Activated CD4-positive, alpha-beta memory T cell treated with anti-CD3 and anti-CD28 coated beads, Interleukin-2, amount 10 ng/mL, durations not matched to agents 7 days and 5 days (primary cell): ENCODE measurements at places on chromosomes 1 and 21.

- DNase-seq = no peak
These were observed 241.0 kb downstream of the DISC1 start for GRCh38 chr1:231867607-231868006.

- DNase-seq = no peak
These were observed 58.6 kb downstream of the ADARB1 start for GRCh38 chr21:45132841-45133573.

- no peak for DNase-seq
These were observed 115.6 kb upstream of the SLC45A1 start for GRCh38 chr1:8202182-8202905.

DNA sequence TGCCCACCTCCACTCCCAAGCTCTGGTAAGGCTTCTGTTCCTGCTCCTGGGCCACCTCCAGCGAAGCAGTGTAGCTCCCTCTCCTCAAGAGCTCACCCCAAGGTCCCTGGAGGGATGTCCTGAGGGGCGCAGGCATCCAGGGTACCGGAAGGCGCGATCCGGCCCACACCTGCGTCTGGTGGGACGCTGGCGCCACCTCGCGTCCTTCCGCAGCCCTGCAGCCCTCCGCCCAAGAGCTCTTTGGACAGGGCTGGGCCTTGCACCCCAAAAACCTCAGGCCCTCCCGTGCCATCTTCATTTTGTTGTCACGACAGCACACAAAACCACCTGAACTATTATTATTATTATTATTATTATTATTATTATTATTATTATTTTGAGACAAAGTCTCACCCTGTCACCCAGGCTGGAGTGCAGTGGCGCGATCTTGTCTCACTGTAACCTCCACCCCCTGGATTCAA, 49.2 kb upstream of the PAX7 start:
- DNase-seq = peak; percentile 47

DNA sequence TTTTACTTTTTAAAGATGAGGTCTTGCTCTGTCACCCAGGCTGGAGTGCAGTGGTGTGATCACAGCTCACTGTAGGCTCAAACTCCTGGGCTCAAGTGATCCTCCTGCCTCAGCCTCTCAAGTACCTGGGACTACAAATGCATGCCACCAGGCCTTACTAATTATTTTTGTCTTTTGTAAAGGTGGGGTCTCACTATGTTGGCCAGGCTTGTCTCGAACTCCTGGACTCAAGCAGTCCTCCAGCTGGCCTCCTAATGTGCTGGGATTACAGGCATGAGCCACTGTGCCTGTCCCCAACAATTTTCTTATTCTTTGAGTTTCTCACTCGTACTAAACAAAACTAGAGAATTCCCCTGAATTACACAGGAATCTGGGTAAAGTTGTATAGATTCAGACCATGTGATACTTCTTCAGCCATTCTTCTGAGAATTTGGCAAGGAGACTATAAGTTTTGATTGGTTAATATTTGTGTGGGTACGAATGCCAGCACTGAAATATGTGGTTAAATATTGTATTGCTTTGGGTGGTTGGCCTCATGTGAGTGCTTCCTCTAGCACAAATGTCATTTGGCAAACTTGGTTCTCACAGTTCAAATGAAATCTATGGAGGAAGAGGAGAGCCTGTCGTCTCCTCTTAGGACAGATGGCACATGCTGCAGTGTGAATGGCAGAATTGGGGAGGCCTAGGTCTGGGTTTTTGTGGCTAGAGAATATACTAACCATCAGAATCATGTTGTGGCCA, 104.9 kb downstream of the RUNX1 start:
- no peak for DNase-seq

- no peak for DNase-seq
These were observed 22.5 kb upstream of the LAX1 start for GRCh38 chr1:203742436-203742835.

- no peak for DNase-seq
These were observed 130.6 kb upstream of the CACNA1E start for GRCh38 chr1:181352695-181353094.

GRCh38 chr1:1068517-1069055, 5.5 kb downstream of the RNF223 start:
- DNase-seq = peak; percentile 66

DNA sequence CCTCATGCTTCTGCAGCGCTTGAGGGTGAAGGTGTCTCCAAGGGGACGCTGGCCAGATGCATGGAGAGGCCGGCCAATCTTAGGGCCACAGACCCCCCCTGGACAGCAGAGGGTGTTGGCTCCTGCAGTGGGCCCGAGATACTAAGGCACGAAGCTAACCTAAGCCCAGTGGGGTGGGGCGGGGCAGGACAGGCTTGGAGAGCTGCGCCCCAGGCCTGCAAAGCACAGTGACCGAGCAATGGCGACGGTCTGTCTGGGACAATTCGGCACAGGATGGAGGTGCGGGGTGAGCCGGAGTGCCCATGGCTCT, 1.3 kb downstream of the FNDC10 start:
- no peak for DNase-seq

DNA sequence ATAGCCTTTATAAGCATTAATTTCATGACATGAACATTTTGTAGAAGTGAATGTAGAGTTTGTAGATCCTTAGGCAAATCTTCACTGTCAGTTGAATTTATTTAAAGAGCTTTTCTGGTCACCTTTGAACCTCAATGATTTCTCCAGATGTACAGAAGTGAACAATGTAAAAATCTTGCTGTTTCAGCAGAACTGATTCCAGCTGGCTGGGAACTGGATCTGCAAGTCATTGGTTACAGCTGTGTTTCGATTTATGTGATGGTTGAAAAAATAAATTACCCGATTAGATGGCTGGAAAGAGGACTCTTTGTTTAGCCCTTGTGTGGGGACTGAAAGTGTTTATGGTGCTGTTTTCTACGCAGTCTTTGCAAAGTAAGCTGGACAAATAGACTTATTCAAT, 849.8 kb downstream of the USP25 start:
- DNase-seq = no peak

DNA sequence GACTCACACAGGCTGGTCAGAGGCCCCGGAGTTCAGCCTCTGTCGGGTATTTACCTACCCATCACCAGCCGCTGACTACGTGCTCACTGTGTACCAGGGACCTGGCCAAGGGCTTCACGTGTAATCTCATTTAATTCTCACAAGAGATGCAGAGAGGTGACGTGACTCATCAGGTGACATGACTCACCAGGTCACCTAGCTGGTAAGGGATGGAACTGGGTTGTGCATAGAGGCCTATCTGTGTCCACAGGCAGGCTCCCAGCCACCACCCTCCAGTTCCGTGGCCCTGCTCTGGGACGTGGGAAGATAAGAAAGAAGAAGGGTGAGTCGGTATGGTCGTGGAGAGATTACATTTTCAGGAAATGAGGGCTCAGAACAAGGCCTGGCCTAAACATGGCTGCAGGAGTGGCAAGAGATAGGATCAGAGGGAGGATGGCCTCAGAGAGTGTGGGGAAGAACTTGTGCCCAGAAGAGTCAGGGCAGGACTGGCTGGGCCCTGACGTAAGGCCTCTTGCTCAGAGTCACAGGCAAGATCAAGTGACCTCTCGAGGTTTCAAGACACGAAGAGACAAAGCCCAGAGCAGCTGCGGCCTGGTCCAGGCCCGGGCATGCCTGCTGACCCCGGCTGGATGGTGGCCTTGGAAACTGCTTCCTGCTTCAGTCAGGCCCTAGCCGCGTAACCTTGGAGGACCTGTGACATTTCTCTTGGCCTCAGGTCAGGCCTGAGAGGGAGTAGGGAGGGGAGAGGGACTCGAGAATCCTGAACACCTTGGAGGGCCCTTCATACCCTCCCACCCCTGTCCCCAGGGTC, 52.7 kb upstream of the WASF2 start:
- DNase-seq = no peak

- DNase-seq = no peak
These were observed 44.6 kb upstream of the MYBPHL start for GRCh38 chr1:109351457-109351856.

DNA sequence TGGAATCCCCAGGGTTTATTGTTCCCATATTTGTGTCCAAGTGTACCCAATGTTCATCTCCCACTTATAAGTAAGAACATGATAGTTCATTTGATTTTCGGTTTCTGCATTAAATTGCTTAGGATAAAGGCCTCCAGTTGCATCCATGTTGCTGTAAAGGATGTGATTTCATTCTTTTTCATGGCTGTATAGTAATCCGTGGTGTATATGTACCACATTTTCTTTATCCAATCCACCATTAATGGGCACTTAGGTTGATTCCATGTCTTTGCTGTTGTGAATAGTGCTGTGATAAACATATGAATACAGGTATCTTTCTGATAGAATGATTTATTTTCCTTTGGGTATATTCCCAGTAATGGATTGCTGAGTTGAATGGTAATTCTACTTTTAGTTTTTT, 20.0 kb upstream of the BATF3 start:
- DNase-seq = no peak

DNA sequence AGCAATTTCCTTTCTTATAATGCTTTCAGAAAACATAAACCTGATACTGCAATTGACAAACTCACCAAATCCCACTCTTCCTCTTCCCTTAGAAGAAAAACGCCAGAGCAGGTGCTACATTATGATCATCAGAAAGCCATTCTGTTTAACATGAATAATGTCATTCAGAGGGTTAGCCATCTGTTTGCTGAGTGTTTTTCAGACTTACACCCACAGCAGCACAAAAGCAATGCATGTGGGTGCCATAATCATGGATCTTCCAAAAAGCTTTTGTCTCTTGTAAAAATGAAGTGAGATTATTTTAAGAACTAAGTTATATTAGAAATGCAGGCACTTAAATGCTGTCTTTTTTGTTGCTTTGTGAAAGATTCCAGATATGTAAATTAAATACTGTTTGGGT, 204.6 kb upstream of the TMPRSS15 start:
- no peak for DNase-seq

DNA sequence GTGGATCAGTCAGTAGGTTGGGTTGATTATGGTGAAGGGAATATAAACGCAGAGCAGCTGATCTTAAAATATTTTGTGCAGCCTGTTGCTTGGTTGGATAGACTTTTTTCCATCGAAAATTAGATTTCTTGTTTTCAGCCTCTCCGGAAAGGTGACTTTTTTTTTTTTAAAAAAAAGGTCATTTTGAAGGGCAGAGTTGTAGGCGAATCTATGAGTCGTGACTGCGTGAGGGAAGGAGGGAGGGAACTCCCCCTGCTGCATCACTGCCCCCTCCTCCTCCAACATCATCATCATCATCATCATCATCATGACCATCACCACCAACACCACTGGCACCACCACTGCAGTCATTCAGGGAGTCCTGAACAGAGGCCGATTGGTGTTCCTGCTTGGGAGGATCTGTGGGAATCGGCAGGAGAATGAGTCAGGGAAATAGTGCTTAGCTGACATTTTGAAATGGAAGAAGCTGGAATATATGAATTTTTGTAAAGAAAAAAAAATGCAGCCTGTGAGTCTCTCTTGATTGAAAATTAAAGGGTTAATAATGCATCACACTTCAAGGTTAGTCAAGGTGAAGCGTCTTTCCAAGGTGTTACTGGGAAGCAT, 1.2 kb downstream of the ATP1B1 start:
- no peak for DNase-seq

GRCh38 chr1:175208773-175209492, 16.4 kb upstream of the KIAA0040 start:
- DNase-seq = peak; percentile 74

DNA sequence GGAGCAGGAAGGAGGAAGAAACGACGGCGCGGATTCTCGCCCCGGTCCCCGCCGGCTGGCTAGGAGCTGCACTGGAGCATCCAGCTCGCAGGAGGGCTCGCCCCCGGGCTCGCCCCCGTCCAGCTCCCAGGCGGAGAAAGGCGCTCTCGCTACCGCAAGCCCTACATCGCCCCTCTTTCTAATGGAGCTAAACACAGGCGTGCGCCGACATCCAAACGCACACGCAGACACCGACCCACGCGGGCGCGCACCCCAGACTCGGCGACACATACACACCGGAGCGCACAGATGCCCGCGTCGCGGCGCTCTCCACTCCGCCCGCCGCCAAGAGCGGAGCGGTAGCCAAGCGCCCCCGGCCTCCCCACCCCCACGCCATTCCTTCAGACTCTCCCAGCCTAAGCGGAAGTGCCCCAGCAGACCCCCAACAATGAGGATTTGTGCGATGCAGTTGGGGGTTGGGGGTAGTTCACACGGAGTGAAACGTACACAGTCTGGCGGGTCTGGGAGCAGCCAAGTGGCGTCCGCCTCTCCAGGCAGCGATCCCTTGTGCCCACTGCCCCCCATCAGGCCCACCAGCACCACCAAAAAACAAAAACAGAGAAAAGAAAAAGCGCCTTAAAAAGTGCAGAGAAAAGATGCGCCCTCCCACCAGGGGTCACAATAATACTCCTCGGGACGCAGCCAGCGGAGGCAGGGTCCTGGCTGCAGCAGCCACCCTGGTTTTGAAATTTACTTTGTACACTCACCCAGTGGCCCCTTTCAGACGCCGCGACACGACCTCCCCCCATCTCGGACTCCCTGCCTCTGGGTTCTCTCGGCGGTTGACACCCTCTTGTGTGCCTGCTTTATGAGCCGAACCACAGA, 1.4 kb downstream of the DAB1 start:
- DNase-seq = no peak

DNA sequence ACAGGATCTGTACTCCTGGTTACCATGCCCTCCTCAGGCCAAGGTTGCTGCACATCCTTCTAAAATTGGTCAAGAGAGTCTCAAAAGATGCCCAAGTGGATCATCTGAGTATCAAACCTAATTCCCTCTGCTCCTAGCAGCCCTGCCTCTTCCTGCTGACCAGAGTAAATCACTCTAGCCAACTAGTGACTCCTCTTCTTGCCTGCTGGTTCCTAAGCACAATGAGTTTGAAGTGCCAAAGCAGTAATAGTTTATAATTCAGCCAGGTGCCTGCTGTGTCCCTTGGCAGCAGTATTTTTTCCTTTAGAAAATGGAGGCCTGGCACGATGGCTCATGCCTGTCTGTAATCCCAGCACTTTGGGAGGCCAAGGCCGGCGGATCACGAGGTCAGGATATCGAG, 137.9 kb upstream of the CAMK1G start:
- DNase-seq = no peak

- no peak for DNase-seq
These were observed 5.1 kb upstream of the PTPRC start for GRCh38 chr1:198633675-198634121.

GRCh38 chr1:155941845-155942531, 550 bp downstream of the RXFP4 start:
- DNase-seq = no peak

GRCh38 chr21:44441581-44442265, 13.6 kb upstream of the LRRC3 start:
- no peak for DNase-seq

DNA sequence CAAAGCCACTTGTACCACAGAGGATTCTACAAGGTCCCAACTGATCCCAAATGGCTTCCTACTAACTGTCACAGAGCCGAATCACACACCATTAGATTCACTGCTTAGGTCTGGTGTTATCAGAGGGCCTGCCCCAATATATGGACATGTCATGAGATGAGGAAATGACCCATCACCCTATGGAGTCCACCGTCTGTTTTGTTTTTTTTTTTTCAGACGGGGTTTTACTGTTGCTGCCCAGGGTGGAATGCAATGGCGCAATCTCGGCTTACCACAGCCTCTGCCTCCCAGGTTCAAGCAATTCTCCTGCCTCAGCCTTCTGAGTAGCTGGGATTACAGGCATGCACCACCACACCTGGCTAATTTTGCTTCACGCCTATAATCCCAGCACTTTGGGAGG, 83.8 kb upstream of the ETS2 start:
- DNase-seq = no peak

- no peak for DNase-seq
These were observed 37.3 kb upstream of the CSF3R start for GRCh38 chr1:36520056-36520455.

GRCh38 chr1:177219554-177220458, 49.0 kb downstream of the BRINP2 start:
- DNase-seq = no peak
